Cardiac fibroblast (primary cell): ENCODE measurements at places on chromosomes 6 and 20.
A peak's percentile ranks its signal among the peaks of the same experiment; 100 is the strongest.

DNA sequence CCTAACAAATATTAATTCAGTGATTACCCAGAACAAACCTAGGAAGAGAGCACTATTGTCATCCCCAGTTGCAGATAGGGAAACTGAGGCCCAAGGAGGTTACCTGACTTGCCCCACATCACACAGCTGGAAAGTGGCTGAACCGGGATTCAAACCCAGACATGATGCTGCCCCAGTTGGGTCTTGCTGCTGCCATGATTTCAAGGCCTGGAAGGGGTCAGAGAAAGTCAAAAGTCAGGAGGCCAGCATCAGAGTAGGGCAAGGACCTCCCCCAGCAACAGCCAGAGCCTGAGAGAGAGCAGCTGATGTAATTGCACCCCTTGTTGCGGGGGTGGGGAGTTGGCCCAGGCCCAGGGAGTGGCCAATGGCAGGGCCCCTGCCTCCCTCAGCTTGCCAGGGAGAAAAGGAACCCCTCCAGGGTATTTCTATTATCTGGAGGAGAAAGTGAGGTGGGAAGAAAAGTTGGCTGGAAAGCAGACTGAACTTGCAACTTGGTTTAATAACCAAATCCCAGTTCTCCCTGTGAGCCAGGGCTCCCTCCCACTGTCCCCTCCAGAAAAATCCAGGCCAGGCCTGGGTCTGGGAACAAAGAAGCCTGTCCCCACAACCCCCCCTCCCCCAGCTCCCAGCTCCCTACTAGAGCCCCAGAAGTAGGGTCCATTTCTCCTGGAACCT is 83.6 kb downstream of the MRPL14 start:
- DNase-seq = peak; percentile 71

- DNase-seq = no peak
These were observed 46.6 kb upstream of the ENPP1 start for GRCh38 chr6:131761060-131761761.

GRCh38 chr6:137870308-137870644 is 3.2 kb downstream of the TNFAIP3 start:
- no peak for DNase-seq

GRCh38 chr6:89612121-89612520 is 26.4 kb downstream of the LYRM2 start:
- no peak for DNase-seq
